ENCODE measurements at places on chromosomes 2 and 18. TPM values are rescaled to one million over a fixed set of nuclear protein-coding genes. Genes with fewer than 3 reads are reported as not detected.

- ATAC-seq = no peak
Observed at GRCh38 chr2:240920783-240921231, 14.7 kb downstream of the CROCC2 start.

CYBRD1 gene
- total RNA-seq = 7.2 TPM

- no peak for ATAC-seq
Observed at GRCh38 chr2:207869784-207870778, 100.4 kb upstream of the FZD5 start.

- no peak for ATAC-seq
Observed at GRCh38 chr2:45942237-45942738, 290.8 kb downstream of the PRKCE start.

- ATAC-seq = no peak
Observed at GRCh38 chr2:226551522-226552250, 247.9 kb downstream of the IRS1 start.

DNA sequence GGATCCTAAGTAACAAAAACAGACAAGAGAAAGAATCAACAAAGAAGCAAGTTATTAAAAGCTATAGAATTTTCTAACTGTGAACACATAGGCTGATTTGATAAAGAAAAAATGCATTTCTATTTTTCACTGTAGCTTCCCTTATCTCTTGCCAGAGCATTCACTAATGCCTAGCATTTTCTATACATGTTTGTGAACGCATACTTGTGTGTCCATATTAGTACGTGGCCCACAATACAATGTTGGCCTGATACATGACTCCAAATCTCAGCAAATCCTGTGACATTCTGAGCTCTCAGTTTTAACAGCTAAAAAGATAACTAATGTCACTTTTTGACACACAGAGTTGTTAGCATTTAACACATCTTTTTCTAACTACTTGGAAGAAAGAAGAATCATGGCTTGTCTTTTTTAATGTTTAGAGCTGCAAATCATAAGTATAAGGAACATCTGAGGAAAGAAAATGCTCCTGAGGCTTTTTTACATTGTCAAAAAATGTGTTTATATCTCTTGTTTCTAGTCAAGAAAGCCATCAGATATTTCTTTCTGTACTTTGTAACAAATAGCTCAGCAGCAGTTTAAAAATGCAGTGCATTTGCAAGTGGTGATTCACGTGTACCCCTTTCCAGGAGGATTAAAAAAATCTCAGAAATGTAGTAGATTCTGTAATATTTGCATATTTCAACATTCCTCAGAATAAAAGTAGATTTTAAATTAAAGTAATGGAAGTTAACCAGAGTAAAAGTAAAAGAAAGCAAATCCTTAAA lies 1646.8 kb upstream of the TMEFF2 start:
- no peak for ATAC-seq

GRCh38 chr18:63267975-63268721 lies 51.4 kb downstream of the BCL2 start:
- ATAC-seq = no peak

SLC40A1 gene
- 11.8 TPM for total RNA-seq

GRCh38 chr2:155997538-155997937 lies 335.0 kb downstream of the NR4A2 start:
- ATAC-seq = peak; percentile 90

MEP1B gene
- not detected for total RNA-seq

- ATAC-seq = no peak
Observed at GRCh38 chr2:96267159-96267971, 1.3 kb downstream of the CIAO1 start.

DNA sequence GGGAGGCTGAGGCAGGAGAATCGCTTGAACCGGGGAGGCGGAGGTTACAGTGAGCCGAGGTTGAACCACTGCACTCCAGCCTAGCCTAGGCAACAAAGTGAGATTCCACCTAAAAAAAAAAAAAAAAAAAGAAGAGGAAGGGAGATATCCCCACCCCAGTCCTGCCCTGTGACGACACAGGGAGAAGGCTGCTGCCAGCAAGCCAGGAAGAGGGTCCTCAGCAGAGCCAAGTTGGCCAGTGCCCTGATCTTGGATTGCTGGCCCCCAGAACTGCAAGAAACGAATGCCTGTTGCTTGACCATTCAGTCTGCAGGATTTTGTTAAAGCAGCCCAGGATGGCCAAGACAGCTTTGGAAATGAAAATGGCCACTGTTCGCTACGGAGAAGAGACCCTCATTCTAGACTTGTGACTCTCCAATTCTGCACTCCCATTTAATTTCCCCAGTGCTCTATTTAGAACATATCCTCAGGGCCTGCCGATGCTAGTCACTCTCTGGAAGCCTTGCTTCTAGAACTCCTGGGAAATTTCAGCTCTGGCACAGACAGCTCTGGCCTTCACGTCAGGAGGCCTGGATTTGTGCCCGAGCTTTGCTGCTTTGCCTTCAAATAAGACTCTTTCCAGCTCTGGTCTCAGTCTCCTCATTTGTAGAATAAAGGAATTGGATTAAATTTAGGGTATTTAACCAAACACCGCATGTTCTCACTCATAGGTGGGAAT lies 15.7 kb upstream of the AMMECR1L start:
- ATAC-seq = no peak

DNA sequence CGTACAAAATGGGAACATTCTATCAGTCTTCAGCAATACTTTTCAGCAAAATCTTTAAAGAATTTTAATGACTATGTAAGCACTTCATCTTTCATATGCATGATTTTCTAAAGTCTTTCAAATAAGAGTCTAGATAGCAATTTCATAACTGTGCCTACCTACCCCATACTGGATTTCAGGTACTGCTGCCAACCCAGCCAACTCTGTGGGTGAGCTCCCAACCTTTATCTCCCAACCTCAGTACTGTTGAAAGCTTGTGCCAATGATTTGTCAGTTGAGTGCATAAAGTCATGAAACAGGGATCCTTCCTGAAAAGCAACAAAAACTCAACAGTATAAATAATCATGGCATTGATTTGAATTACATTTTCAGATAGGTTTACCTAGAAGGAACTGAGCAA lies 296.9 kb downstream of the PID1 start:
- ATAC-seq = no peak

DNA sequence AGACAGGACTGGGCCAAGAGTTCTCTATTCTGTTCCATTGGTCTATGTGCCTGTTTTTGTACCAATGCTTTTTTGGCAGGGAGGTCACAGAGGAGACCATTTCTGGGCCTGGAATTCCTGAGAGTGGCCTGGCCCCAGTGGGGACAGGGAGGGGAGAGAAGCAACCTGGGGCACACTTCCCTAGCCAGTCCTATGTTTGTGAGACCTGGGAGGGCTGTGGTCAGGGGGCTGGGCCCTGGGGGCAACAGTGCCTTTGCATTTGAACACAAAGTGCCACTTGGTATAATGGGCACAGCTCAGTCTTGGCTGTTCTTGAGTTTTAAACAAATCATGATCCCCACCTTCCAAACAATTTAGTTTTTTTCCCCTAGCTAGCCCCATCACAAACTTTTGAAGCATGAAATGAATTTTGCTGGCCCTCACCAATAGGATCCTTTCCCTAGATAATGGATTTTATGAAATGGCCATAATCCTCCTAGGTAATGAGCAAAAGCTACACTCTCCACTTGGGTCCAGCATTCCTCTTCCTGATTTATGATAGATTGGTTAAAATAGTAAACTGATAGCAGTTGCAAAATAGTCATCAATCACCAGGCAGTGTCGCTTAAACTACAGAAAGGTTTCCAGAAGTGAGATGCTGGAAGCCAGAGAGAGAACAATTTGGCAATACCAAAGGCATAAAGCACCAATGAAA lies 133.5 kb downstream of the GLI2 start:
- ATAC-seq = no peak

GRCh38 chr2:51960841-51961335 lies 929.0 kb upstream of the NRXN1 start:
- ATAC-seq = no peak

IGFBP5 gene
- total RNA-seq = 34.9 TPM

CDKL4 gene
- 0.28 TPM for total RNA-seq

AQP12B gene
- not detected for total RNA-seq

CD302 gene
- 1.6 TPM for total RNA-seq

All from esophagus mucosa (tissue), 1 donor.